ENCODE measurements at places on chromosomes 4 and X. TPM values are rescaled to one million over a fixed set of nuclear protein-coding genes. Genes with fewer than 3 reads are reported as not detected.

The PAQR3 gene
- polyA plus RNA-seq: 29.4 TPM

The AMBN gene
- not detected for polyA plus RNA-seq

The ADAMTS3 gene
- polyA plus RNA-seq: 1.7 TPM

The HTN3 gene
- not detected for polyA plus RNA-seq

The TMEM31 gene
- 0.10 TPM for polyA plus RNA-seq

The DCLK2 gene
- polyA plus RNA-seq: 5.1 TPM

The GYPA gene
- not detected for polyA plus RNA-seq

The ARMCX1 gene
- 46.7 TPM for polyA plus RNA-seq

The RXFP1 gene
- 0.06 TPM for polyA plus RNA-seq

The EVC gene
- 6.1 TPM for polyA plus RNA-seq

The GPC3 gene
- polyA plus RNA-seq: 6.4 TPM

The CSAG2 gene
- polyA plus RNA-seq: not detected

The RAB9A gene
- polyA plus RNA-seq: 43.1 TPM

The TCEAL7 gene
- 36.5 TPM for polyA plus RNA-seq

The XAGE2 gene
- polyA plus RNA-seq: not detected

The GABRG1 gene
- not detected for polyA plus RNA-seq

The TACC3 gene
- polyA plus RNA-seq: 10.2 TPM

The TMEM154 gene
- 1.6 TPM for polyA plus RNA-seq

The BRS3 gene
- polyA plus RNA-seq: not detected

The ITM2A gene
- 0.50 TPM for polyA plus RNA-seq

The PPBP gene
- not detected for polyA plus RNA-seq

The QRFPR gene
- polyA plus RNA-seq: not detected

The SYNPO2 gene
- polyA plus RNA-seq: 71.7 TPM

The NXF2 gene
- polyA plus RNA-seq: not detected

The ADH1C gene
- 1.2 TPM for polyA plus RNA-seq

The CHRNA9 gene
- not detected for polyA plus RNA-seq

The SSX4 gene
- polyA plus RNA-seq: not detected

The SRPX gene
- polyA plus RNA-seq: 180 TPM

The SSX2 gene
- polyA plus RNA-seq: not detected

Data from fibroblast of lung (primary cell).